NCI-H226 (cell line): ENCODE measurements at places on chromosomes 5 and 9.

- no peak for DNase-seq
Measured at GRCh38 chr5:127863161-127863560, 160.0 kb downstream of the CCDC192 start.

GRCh38 chr5:146620031-146620668 is 104.2 kb upstream of the GPR151 start:
- DNase-seq = no peak

DNA sequence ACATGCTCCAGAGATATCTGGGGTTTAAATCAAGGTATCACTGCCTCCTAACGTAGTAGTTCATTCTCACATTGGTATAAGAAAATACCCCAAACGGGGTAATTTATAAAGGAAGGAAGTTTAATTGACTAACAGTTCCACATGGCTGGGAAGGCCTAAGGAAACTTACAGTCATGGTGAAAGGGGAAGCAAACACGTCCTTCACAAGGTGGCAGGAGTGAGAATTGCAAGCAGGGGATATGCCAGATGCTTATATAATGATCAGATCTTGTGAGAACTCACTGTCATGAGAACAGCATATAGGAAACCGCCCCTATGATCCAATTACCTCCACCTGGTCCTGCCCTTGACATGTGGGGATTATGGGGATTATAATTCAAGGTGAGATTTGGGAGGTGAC is 1280.2 kb upstream of the C9orf72 start:
- no peak for DNase-seq

- peak; percentile 53 for DNase-seq
Measured at GRCh38 chr9:77999231-77999631, 32.4 kb downstream of the GNAQ start.

DNA sequence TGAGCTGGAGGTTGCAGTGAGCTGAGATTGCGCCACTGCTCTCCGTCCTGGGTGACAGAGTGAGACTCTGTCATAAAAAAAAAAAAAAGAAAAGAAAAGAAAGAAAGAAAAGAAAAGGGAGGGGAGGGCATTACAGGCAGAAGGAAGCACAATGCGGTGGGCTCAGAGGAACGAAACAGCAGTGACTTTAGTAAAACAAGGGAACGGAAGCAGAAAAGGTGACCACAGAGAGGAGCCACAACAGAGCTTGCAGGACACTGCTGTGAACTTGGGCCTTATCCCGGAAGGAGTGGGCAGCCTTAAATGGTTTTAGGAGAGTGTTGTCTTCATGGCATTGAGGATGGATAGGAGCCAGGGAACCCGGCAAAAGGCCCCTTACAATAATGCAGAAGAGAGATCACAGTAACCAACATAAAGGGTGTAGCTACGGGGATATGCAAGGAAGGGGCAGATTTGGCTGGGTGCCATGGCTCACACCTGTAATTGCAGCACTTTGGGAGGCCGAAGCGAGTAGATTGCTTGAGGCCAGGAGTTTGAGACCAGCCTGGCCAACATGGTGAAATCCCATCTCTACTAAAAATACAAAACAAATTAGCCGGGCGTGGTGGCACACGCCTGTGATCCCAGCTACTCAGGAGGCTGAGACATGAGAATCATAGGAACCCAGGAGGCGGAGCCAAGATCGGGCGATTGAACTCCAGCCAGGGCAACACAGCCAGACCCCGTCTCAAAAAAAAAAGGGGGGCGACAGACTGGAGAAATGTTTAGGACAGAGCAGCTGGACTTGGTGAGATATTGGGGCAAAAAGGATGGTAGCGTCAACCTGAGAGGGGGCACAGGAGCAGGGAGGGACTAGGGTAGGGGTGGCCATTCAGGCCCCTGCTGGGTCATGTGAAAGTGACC is 83.9 kb upstream of the ZBTB43 start:
- no peak for DNase-seq

GRCh38 chr5:68381909-68382308 is 166.4 kb downstream of the PIK3R1 start:
- no peak for DNase-seq

- no peak for DNase-seq
Measured at GRCh38 chr5:180598797-180599589, 7.7 kb upstream of the SCGB3A1 start.

DNA sequence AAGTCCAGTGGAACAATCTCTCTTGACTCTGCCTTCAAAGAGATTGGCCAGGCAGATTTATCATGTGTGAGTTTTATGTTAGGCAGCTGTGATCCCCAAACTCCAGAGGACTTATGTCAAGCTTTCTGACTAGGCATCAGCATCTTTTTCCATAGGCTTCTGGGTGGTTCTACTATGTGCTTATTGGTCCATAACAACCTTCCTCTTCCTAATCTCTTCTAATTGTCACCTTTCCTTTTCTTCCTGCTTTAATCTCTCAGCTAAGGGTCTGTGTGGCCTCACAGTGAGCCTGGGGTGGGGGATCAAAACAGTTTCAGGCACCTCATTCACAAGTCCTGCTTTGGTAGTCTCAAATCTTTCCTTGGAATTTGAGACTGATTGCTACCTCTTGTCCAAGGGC is 170.9 kb upstream of the CHD1 start:
- no peak for DNase-seq

DNA sequence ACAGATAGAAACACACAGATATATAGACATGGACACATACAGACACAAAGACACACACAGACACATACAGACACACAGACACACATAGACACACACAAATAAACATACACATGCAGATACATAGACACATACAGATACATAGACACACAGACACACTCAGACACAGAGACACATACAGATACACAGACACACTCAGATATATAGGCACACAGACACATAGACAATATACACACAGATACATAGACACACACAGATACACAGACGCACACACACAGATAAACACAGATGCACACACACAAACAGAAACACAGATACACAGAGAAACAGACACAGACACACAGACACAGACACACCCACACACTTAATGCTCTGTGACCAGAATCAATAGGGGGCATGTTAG is 156.8 kb downstream of the IRX2 start:
- no peak for DNase-seq

DNA sequence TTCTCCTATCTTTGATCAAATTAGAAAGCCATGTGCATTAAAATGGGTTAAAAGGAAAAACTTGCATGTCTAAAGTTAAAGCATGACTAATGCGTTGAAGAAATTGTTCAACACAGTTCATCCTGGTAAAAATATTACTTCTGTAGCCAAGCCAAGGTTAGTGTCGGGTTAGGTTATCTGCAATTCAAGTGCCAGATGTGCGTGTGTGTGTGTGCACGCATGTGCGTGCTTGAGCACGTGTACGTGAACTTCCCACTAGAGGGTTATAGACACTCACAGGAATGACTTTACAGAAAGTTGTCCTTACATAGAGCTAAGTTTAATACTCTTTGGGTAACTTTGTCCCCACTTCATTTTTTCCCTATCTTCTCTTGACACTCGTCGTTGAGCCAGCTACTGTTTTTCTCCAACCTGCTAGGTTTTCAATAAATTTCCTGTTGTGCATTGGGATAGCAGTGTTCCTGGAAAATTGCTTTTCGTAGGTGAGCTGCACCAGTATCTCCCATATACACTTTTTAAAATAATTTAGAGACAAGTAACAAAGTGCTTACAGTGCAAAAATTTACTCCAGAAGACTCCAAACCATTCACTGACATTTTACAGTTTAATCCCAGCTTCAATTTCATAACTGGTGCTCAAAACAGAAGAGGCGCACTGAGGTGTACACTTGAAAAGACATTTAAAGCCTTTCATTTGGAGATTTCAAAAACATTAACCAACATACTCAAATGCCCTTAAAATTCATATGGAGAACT is 353.8 kb downstream of the NFIB start:
- no peak for DNase-seq

GRCh38 chr5:65390208-65390607 is 91.5 kb downstream of the ADAMTS6 start:
- no peak for DNase-seq

DNA sequence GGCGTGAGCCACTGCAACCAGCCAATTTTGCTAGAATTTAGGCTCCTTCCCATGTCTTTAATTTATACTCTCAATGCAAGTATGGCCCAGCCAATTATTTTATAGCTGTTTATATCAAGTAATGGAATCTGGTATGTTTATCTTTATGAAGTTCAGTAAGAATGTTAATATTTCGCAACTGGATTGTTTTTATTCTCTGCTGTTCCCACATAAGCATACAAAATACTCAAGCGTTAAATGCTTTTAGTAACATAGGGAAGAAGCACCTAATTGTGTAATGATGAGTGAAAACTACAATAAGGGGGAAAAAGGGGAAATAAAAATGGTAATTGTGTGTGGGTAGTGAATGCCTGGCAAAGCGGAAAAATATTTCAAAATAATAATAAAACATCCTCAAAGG is 21.3 kb downstream of the PWWP2A start:
- DNase-seq = no peak

DNA sequence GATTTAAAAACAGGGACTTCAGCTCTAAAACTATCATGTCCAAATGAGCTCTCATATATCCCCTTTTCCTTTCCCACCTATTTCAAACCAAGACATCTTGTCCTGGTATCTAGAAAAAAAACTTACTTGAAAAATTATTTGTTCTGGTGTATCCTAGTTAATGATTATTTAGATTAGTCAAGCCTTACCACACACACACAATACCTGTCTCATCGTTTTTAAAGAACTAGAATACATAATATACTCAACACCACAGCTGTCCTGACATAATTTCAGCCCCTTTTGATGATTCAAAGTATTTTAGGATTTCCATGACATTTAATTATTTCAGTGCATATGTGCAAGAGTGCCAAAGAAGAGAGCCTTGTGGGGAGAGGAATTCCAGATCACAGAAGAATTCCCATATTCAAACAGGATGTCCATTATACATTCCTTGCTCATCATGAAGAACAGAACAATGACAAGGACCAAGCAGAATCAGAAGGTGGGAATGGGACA is 233.7 kb downstream of the SMARCA2 start:
- no peak for DNase-seq

DNA sequence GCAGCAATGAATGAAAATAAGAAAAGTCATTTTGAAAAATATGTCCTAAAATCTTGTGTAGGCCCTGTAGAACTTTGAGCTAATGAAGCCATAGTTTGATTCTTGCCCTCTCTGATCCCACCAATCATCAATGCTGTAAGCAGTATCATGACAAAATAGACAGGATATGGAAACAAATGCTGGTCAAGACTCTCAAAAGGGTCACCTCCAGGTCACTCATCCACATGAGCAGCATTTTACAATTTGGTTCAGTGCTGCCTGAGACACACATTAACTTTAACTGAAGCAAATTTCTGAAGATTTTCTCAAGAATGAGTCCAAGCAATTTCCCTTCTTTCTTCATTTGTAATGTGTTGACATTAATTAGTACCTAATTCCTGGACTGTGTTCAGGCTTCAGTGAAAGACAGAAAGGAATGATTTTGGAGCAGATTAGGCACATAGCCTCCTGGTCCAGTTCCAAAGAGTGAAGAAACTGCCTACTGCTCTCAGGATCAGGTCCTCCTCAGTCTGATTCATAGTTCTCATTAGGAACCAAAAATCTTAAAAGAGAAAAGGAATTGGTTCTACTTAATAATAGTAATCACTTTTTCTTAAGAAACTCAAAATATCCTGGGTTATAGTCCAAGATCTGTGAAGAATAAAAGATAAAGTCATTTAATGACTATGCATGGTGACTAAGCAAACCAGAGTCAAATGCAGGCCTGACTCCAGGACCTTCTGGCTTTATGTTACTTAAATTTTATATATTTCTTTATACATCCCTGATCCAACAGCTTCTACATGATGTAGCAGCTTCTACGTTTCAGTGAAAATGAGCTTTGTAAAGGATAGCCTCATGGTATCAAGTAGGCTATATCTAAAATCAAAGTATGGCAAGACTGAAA is 192.1 kb upstream of the RGMB start:
- DNase-seq = no peak

GRCh38 chr9:4985386-4986266 is 554 bp downstream of the JAK2 start:
- no peak for DNase-seq

DNA sequence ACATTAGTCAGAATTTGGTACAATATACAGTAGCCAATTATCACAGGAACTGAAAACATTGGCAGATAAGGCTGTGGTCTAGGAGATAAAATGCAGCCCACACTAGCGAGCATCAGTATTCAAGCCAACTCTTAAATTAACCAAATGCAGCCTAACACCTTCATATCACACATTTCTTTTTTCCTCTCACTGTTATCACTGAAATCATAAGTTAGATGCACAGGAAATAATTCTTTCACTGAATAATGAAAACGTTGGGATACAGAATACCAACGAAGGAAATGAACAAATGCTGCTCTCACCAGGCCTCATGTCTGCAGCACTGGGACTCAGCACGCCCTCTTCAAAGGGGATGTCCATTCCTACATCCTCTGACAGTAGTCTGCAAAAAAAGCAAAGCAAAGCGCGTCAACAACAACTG is 109.1 kb upstream of the PCA3 start:
- DNase-seq = peak; percentile 82

DNA sequence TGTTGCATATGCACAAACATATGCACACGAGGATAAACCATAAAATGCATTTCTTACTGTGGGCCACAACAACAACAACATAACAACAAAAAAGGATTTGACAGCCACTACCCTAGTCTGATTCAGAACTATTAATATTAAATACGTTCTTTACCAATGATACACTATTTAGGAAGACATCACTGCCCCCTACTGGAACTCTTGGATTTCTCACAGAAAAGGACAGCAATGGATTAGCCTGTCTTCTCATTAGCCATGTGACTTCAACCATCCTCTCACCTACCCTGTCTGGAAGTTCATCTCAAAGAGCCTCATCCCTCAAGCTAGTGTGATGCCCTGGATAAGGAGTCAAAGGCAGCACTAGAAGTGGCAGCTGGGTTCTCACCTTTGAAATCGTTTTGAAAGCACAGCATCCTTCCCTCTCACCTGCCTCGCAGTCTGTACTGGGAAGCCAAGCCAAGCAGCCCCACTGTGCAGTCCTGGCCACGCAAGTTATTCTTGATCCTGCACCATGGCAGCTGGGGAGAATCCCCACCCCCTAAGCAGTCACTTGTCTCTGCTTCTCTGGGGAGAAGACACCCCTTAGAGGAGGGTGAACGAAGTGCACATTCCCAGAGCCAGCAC is 64.6 kb downstream of the SH3TC2 start:
- DNase-seq = peak; percentile 49

DNA sequence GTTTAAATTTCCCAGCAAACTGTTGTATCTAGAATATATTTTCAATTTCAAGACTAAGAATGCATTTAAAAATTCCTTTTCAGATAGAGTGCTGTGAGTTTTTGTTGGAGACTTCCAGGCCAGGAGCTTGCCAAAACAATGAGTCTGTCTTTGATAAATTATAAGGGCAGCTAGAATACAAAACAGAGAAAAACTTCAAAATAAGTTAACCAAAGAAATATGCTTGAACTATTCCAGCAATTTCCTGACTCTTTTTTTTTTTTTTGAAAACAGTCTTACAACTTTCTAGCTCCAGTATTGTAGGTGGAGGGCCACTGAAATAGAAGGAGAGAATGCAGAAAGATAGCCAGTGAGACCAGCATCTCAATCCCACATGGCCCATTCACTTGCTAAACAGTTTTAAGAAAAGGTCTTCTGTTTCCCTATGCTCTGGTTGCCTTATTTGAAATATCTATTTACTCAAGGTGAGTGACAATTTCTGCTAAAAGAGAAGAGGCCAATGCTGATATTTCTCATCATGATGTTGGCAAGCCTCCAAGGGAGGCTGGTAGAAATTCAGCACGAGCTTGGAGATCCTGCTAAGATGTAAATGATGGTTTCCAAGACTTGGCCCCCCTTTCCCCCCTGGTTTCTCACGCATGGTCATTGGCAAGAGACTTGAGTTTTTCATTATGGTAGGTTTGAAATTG is 103.2 kb downstream of the USP20 start:
- DNase-seq = peak; percentile 6

GRCh38 chr5:38639377-38640358 is 83.2 kb upstream of the LIFR start:
- DNase-seq = peak; percentile 39

GRCh38 chr9:126536131-126536530 is 77.6 kb upstream of the LMX1B start:
- DNase-seq = no peak
